NCI-H1105 (cell line): ENCODE measurements at places on chromosomes 12 and 14.
A peak's percentile ranks its signal among the peaks of the same experiment; 100 is the strongest.

- DNase-seq = no peak
Observed at GRCh38 chr12:54762390-54762789, 91.9 kb upstream of the MUCL1 start.

- DNase-seq = peak; percentile 36
Observed at GRCh38 chr14:104563742-104564615, 15.6 kb upstream of the C14orf180 start.

- no peak for DNase-seq
Observed at GRCh38 chr12:23533265-23533664, 416.2 kb downstream of the SOX5 start.

GRCh38 chr14:105197211-105197641 is 16.1 kb upstream of the NUDT14 start:
- DNase-seq = no peak
